ENCODE measurements at places on chromosomes 16 and 17.

GRCh38 chr16:799111-799947 is 1.2 kb downstream of the GNG13 start:
- DNase-seq: no peak

DNA sequence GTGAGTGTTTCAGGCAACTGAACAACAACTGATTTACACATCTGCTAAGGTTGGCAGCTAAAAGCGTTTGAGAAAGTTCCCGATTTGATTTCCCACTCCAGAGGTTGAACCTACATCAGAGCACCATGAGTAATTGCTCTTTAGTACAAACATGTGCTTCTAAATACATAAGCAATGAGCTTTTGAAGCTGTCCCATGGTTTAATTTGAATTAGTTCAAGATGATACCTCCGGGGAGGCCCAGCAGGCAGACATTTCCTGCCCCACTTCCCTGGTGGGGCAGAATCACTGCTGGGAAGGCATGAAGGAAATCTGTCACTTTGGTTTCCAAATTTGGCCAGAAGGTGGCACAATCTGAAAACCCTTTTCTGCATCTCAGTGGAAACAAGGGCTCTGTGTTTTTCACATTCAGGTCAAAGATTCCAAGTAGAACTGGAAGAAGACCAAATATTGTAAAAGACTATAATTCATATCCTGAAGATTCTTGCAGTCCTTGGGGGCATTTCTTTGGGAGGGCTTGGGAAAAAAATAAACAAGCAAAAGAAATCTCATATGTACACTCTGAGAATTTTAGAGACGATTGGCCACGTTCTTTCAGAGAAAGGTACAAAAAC is 176.2 kb upstream of the FAM20A start:
- peak; percentile 28 for DNase-seq

GRCh38 chr17:13851889-13852288 is 217.4 kb upstream of the COX10 start:
- DNase-seq: no peak

DNA sequence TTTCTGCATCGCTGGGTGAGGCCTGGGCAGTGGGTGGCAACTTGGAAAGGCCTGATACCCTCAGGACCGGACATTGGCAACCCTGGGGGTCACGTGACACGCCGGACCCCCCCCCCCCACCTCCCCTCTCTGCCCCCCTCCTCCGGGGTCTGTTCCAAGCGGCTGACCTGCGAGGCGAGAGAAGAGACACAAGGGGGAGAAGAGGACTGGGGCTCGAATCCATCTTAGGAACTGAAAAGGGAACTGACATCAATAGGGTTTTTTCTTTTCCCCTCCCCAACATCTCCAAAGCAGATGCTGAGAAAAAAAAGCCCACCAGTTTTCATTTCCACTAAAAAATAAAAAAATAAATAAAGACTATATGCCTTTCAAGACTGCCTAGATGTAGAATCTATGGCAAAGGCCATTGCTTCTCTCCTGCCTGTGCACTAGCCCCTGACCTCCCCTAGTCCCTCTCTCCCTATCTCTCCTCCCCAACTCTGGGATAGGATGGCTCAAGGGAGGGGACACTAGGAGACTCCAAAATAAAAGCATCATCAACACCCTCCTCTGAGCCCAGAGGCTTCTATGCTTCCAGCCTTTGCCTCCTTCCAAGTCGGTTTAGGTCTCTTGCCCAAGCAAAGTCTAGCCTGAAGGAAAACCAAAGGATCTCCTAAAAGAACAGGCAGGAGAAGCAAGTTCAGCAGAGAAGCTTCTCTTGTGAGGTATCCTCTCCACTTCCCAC is 7.7 kb upstream of the HOXB2 start:
- DNase-seq: no peak

DNA sequence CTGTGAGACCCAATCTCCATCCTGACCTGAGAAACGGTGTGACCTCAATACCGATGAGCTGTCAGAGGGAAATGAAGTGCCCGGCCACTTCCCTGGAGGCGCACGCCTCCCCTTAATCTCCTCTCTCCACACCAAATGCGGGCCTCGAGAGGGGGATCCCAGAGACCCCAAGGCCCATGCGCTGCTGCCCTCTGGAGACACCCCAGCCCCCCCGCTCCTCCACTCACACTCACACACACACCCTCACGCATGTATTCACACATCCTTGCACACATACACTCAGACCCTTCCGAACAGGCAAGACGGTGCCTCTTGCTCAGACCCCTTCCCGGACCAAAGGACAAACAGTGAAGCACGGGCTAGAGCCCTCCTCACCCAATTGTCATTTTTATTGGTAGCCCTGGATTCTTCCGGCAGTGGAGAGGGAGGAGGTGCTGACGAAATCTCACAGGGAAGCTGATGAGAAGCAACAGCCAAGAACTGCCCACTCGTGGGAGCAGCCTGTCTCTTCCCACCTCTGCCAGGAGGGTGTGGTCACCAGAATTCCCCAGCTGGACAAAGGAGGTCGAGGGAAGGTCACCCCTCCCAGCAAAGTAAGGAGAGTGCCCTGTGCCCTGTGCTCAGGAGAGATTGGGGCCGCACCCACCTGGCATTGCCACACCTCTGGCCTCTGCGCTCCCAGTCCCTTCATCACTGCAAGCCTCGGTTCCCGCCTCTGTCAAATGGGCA is 136.0 kb upstream of the TNRC6C start:
- no peak for DNase-seq

- no peak for DNase-seq
Observed at GRCh38 chr16:57999971-58000705, at the start of gene ZNF319. Gene ZNF319 (minus strand): TSS chr16:58000672. CDS start chr16:57998265, 2,407 bp downstream.

DNA sequence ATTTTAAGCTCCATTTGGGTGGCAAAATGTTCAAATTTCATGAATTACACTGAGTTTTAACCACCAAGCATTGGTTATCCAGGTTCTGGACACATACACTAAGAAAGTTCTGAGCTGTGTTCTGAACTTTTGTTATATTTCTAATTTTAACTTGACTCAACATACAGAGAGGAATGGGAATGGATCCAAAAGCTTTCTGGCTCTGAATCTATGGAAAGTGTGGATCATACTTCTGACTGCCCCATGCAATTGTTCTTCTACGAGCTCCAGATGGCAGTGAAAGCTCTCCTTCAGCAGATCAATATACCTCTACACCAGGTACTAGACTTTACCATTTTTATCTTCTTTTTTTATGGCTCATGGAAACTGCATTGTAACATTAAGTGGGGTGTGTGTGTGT is 113.0 kb upstream of the NOG start:
- no peak for DNase-seq

- DNase-seq: no peak
Observed at GRCh38 chr16:64428463-64429113, 693.3 kb downstream of the CDH11 start.

- DNase-seq: no peak
Observed at GRCh38 chr16:8199390-8199789, 390.9 kb downstream of the TMEM114 start.

- no peak for DNase-seq
Observed at GRCh38 chr16:21647562-21648164, 4.7 kb downstream of the IGSF6 start.

DNA sequence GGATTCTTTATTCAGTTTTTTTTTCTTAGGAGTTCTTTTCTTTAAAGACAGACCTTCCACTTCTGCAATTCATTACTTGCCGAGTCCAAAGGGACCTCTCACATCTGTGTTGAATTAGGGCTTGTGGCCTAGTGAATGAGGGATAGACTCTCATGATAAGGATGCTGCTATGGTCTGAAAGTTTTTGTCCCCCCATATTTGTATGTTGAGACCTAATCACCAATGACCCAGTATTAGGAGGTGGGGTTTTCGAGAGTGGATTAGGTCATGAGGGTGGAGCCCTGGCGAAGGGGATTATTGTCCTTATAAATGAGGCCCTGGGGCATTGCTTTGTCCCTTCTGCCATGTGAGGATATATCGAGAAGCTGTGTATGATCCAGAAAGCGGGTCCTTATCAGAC is 9.5 kb downstream of the KRT12 start:
- no peak for DNase-seq

DNA sequence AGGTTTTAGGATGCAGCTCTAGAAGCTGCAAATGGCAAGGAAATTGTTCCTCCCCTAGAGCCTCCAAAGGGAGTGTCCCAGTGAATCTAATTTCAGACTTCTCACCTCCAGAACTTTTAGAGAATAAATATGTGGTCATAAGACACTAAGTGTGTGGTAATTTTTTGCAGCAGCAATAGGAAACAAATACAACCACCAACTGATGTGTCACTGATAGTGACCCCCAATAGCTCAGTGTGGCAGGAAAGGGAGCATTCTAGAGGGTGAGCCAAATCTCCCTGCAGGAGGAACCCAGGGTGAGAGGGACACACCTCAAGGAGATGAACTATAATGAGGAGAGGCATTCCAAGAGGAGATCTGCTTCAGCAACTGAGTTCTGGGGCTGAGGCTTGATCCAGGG is 4.1 kb downstream of the CCL4L2 start:
- DNase-seq: no peak

- no peak for DNase-seq
Observed at GRCh38 chr16:64617836-64618476, 503.9 kb downstream of the CDH11 start.

DNA sequence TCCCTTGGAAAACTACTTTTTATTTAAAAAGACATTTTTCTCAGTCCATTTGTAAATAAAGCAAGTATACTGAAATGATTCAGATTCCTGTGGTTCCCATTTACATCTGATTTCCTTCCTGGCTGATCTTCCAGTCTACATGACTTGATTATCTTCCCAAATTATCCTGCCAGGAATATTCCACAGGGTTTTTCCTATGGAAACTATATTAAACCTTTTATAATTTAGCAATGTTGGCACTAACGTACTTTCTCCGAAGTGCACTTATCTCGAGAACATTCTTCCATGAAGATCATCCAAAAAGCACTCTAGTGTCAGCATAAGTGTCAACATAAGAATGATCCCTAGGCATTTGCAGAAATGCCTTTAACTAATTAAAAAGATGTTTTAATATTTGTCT is 347.7 kb upstream of the KIF2B start:
- no peak for DNase-seq

DNA sequence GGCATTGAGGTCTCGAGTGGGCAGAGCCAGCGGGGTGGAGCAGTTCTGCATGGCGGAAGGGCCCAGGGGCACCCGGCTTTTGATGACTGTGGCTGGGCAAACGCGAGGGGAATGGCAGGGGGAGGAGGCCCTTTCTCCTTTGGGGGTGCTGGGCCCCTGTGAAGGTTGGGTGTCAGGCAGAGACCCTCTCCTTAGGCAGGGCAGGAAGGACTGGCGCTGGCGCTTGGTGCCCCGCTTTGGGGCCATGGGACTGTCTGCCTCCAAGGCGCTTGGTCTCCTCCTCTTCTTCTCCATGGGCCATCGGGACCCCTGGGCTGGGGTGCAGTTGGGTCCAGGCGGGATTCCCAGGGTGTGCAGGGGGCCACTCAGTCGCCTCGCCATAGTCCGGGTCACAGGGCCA is 12.8 kb upstream of the GFAP start:
- no peak for DNase-seq

- no peak for DNase-seq
Observed at GRCh38 chr17:61400066-61400716, 548 bp downstream of the TBX2 start.
